ENCODE measurements at places on chromosomes 5 and 9. TPM values are rescaled to one million over a fixed set of nuclear protein-coding genes. Genes with fewer than 3 reads are reported as not detected.

GRCh38 chr9:131393622-131394463, at the start of gene PRRC2B:
TSS of gene PRRC2B (plus strand) at chr9:131394086. CDS start at chr9:131430145, 36,059 bp downstream.
- DNase-seq, result peak; percentile 89

DNA sequence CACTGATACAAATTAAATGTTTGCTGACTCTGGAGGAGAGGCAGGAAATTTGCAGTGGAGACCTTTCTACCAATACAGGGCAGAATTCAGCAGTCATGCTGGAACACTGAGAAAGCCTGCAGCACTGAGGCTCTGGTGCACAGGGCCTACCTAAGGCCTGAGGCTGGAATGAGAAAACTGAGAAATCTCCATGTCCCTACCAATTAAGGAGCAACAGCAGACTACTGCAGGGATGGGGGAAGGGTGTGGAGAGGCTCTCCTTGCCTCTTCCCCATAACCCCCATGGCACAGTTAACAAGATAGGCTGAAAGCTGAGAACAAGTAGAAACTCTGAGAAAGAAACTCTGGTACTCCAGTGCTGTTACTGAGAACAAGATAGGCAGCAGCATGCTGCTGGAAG, 10.5 kb downstream of the FBXO4 start:
- DNase-seq, result no peak

- no peak for DNase-seq
These were observed 133.7 kb downstream of the NMUR2 start for GRCh38 chr5:152271420-152271819.

GRCh38 chr9:15543047-15543813, 9.6 kb upstream of the CCDC171 start:
- no peak for DNase-seq

DNA sequence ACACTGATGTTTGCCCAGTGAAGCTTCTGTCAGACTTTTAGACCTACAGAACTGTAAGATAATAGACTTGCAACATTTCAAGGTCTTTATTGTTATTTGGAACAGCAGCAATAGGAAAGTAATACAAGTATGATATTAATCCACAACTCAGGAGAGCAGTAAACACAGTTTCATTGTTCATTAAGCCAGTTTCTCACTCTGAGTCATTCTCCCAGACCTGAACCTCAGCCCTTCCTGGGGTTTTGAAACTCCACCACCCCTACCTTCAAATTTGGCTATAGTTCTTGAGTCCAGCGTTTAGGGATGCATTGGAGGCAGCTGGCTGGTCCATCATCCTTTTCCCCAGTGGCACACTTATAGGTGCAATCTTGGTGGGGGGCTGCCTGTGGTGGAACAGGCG, 203.2 kb downstream of the RAB3C start:
- no peak for DNase-seq

- no peak for DNase-seq
These were observed 43.9 kb upstream of the GLIPR2 start for GRCh38 chr9:36092509-36093215.

LHX3 gene
- not detected for total RNA-seq

PGGT1B gene
- 23.0 TPM for total RNA-seq

C9 gene
- total RNA-seq, result not detected

DMRT3 gene
- total RNA-seq, result not detected

DIRAS2 gene
- not detected for total RNA-seq
